ENCODE measurements at places on chromosomes 12 and 14.

DNA sequence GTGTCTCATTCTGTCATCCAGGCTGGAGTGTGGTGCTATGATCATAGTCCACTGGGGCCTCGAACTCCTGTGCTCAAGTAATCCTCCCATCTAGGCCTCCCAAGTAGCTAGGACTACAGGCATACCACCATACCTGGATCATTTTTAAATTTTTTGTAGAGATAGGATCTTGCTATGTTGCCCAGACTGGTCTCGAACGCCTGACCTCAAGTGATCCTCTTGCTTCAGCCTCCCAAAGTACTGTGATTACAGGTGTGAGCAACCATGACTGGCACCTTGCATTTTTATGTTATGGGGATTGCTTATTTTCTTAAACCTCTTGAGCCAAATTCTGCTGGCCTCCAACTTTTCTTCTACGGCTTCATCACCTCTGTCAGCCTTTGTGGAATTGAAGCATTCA lies 26.9 kb downstream of the PRORP start:
- no peak for DNase-seq

DNA sequence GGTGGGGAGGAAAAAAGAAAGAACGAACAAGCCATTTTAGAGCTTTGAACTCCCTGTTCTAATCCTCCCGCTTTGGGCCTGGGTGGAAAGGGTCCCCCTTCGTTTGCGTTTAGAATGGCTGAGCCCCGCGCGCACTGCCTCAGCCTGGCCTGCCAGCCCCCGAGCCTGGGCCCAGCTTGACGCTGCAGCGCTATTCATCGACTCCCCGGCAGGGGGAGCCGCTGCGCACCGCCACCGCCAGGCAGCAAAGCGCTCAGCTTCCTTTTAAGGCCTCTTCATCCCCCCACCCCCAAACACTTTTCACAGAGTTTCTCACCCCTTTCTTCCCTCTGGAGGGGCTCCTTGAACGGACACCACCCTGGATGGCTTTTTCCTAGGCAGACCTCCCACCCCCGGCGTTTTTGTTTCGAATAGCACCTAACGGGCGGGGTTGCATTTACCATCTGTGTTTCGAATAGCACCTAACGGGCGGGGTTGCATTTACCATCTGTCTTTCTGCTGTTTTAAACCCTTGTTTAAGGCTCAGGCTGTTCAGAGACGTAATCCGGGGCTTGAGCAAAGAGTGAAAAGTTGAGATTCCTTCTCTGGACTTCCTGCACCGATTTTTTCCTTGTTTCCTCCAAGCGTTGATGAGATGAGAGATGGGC lies 56.4 kb upstream of the PIWIL1 start:
- peak; percentile 36 for DNase-seq

DNA sequence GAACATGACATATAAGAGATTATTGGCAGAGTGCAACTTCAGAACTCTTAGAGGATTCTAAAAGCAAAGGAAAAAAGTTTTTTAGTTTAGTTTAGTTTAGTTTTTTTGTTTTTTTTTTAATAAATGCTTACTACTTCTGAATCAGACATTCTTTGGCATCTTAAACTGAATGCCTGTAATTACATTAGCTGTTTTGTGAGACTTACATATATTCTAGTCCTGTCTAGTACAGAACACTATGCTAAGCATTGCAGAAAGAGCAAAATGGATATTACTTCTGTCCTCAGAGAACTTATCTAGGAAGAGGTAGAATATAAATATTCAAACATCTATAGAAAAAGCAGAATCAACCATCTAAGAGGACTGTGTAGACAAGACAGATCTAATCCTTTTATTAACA lies 133.2 kb downstream of the RAD51B start:
- no peak for DNase-seq

DNA sequence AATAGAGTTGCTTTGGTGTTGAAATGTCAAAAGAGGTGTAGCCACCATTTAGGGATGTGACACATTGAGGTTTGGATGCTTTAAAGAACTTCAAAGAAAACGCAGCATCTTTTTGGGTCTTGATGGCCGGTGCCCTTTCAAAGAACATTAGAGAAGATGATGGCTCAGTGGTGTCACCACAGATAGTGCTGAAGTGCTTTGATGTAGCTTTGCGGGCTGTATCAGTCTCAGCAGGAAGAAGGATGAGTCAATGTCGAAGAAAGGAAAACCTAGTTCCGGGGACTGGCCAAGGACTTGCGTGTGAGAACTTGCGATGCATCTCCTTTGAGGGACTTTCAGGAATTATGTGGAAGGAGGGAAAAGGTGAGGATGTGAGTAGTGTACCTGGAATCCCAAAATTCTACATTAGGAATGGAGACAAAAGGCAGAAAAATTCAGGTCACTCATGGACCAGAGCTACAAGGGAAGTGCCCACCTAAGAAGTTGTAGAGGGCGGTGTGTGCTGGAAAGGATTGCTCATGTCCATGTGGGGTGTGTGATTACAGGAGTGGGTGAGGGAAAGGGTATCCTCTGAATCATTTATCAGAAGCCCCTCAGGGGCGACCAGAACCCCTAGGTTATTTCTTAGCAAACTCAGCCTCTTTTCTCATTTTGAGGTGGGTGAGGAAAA lies 39.7 kb upstream of the GZMB start:
- DNase-seq, result no peak

DNA sequence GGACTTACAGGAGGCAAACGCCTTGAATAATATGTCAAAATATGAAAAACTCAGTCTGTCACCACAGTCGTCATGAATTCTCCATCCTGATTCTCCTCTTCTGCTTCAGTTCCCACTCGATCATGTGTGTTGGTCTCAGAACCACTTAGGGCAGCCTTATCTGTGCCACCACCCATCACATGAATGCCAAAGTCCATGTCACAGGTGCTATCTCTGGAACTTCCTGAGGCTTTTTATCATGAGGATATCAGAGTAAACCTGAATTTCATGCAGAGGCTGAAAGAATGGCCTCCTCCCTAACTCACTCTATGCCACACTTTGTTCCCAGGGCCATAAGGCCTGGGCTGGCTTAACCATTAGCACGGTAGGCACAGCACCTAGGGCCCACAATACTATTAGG lies 28.8 kb upstream of the MAP3K9 start:
- no peak for DNase-seq

- no peak for DNase-seq
These were observed 14.7 kb downstream of the SLC2A14 start for GRCh38 chr12:7857971-7858370.

- DNase-seq, result peak; percentile 17
These were observed 450 bp downstream of the BLTP3B start for GRCh38 chr12:100141998-100142850.

DNA sequence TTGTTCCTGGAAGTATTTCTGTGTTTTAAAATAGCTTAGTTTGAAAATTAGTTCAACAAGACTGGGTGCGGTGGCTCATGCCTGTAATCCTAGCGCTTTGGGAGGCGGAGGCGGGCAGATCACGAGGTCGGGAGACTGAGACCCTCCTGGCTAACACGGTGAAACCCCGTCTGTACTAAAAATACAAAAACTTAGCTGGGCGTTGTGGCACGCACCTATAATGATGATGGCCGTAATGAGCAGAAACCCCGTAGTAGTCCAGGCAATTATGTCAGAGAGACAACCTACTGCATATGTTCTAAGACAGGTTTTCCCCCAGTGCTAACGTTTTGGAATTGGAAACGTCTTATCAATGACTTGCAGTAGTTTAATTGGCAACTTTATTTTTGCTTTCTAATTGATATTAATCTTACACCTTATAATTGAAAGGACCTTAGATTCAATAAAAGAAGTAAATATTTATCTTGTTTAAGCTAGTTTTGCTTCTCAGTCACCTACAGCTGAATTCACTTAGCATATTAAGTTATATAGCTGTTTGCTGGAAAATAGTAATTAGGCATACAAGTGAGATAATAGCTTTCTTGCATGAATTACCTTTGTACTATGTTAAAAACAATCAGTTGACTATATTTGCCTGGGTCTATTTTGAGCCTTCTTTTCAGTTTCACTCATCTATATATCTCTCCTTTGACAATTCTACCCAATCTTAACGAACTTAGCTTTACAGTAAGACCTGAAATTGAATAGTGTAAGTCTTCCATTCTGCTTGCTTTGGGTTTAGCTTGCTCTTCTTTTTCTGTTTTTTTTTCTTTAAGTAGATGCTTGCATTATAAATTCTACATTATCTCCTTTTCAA lies 15.6 kb downstream of the CLECL1 start:
- DNase-seq, result no peak

DNA sequence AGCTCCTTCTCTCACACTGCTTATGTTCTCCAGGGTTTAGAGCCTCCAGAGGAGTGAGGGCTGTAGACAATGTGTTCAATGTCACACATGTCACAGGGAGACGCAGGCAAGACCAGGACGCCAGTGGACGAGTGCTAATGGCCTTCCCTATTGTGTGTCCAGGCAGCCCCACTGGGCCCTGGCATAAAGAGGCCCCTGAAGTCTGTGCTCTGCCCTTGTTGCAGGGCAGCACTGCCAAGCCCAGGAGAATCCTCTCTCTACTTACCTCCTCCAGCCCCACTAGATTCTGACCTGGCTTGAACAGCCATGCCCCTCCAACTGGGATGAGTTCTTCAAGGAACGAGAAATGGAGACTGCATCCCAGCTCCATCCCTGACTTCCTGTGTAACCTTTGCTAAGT lies 24.8 kb upstream of the TMEM106C start:
- no peak for DNase-seq

DNA sequence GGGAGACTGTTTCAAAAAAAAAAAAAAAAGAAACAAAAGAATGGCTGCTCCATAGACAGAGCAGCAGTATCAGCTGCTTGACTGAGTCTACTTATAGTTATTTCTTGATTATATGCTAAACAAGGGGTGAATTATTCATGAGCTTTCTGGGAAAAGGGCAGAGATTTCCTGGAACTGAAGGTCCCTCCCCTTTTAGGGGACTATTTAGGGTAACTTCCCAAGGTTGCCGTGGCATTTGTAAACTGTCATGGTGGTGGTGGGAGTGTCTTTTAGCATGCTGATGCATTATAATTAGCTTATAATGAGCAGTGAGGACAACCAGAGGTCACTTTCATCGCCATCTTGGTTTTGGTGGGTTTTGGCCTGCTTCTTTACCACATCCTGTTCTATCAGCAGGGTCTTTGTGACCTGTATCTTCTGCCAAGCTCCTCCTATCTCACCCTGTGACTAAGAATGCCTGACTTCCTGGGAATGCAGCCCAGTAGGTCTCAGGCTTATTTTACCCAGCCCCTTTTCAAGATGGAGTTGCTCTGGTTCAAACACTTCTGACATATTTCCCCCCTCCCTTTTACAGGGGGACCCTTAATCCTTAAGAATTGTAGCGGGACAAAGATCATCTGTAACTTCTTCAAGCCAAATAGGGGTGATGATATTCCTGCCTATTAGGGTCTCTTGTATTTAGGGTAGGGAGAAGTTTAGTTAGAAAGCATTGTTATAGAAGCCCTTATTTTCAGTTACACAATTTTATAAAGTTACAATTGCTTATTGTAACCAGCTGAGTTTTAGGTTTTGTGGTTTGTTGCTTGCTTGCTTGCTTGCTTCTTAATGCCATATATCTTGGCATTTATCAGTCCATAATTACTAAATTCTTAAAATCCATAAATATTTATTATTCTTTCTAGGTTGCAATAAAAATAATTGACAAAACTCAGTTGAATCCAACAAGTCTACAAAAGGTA lies 42.5 kb downstream of the MARK3 start:
- DNase-seq, result peak; percentile 70

DNA sequence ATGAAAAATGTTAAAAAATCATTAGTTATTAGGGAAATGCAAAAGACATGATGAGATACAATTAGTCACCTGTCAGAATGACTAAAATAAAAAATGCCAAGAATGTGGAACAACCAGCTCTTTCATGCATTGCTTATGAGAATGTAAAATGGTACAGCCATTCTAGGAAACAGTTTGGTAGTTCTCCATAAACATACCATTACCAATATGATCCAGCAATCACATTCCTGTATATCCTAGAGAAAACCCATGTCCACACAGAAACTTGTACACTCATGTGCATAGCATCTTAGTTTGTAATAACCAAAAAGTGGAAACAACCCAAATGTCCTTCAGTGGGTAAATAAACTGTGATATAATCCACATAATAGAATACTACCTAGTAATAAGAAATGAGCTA lies 245.7 kb downstream of the FUT8 start:
- no peak for DNase-seq

GRCh38 chr12:14981049-14981448 lies 8.2 kb downstream of the PDE6H start:
- peak; percentile 78 for DNase-seq

- peak; percentile 23 for DNase-seq
These were observed 123.2 kb downstream of the CHST11 start for GRCh38 chr12:104579718-104580495.

GRCh38 chr12:81255456-81255855 lies 177.6 kb downstream of the ACSS3 start:
- no peak for DNase-seq

DNA sequence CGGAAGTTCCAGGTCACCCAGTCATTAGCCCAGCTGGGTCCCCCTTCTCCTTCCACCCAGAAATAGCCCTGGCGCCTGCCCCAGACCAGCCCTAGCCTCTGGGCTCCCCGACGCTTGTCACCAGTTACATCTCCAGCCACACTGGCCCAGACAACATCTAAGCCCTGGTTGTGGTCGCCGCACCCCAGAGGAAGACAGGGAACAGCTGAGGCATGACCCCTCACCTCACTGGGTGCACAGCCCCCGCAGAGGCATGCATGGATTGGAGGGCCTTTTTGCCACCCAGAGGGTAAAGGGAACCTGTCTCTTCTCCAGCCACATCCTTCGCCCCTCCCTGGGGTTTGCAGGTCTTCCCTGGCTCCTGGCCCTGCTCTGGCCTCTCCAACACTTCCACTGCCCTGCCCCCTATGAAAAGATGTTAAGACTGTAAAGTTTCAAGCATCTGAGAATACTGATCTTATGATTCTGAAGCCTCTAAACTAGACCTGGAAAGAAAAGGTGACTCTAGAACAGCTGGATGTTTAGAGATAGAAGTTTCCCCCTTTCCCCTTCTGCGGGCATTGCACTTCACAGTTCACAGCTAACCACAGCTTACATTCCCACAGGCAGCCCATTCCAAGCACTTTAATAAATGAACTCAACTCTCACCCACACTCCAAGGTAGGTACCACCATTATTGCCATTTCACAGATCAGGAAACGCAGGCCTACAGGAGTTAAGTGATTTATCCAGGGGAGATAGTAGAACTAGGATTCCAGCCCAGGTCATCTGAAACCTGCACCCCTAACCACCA lies 14.7 kb downstream of the TMEM119 start:
- no peak for DNase-seq

DNA sequence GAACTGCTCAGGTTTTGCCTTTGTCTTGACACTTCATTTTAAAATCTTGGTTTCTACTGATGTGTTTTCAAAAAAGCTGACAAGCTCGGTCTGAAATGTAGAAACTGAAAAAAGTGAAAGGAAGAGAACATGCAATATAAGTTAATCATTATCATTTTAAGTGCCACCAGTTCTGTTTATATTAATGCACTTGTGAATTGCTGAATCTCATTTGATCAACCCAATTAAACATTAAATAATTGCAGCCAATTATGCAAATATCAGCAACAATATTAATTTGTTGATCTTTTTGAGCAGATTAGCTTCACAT lies 133.8 kb downstream of the BCAT1 start:
- no peak for DNase-seq

GRCh38 chr12:28355161-28355560 lies 164.9 kb downstream of the CCDC91 start:
- DNase-seq, result no peak

- DNase-seq, result no peak
These were observed 756 bp downstream of the TULP3 start for GRCh38 chr12:2891240-2892053.
